ENCODE measurements at places on chromosomes 13 and 19.

DNA sequence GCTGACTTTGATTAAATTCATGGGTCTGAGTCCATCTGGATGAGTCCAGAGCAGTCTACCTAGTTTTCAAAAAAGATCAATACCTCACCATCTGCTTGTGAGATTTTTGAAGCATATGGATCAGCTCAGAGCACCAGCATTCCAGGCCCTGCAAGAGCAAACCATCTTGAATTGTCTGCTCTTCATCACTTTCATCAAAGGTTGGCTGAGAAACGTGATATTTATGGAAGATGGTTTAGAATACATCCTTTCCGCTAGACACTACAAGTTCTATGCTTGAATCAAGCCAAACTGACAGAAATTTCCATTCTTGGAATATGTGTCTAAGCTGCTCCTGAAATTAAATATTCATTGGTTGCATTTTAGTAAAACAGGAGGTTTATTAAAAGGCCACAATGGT, 190.3 kb downstream of the KCNRG start:
- no peak for DNase-seq

- DNase-seq: no peak
These were observed 9.3 kb upstream of the SYT5 start for GRCh38 chr19:55189403-55189835.

DNA sequence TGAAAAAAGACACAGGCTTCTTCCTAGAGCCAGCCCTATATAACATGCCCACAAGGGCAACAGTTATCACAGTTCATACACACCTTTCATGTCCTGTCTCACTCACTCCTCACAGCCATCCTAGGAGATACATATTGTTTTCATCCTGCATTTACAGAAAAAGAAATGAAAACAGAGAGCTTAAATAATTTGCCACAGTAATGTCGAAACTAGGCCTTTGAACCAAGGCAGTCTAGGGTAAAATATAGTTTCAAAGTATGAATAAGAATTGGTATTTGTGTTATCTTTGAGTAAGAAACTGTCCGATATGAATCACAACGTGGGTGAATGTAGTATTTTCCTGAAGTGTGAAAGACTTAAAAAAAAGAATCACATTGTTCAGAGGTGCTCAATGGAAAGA, 26.8 kb downstream of the CLDN10 start:
- no peak for DNase-seq

DNA sequence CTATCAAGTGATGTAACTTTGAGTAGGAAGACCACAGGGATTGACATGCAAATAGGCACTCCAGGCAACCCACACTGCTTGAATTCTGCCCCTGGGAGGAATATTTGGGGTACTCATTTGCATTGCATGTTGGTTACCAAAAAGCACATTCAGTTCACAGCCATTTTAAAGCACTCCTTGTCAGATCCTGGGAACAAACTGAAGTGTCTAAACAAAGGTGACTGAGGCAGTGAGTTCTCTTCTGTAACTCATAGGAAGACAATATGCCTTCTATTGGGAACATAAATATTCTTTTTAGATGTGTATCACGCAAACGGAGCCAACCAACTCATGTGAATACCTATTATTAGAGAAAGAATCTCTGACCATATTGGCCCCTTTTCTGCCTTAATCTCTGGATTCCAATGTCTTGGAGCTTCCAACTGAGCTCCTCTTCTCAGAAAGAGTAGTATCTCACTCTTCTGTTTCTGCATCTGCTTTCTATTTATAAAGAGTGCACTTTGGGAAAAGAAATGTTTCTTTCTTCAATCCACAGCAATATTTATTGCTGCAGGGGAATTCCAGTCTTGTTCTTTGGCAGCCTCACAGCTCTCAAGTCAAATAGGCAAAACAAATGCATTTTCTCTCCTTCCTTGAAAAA, 125.7 kb upstream of the NBEA start:
- no peak for DNase-seq

GRCh38 chr13:79228972-79229371, 177.1 kb downstream of the RBM26 start:
- DNase-seq: no peak

GRCh38 chr13:24922387-24922744, 158.4 kb downstream of the RNF17 start:
- no peak for DNase-seq

GRCh38 chr19:31980796-31981195, 364.6 kb upstream of the ZNF507 start:
- DNase-seq: no peak

DNA sequence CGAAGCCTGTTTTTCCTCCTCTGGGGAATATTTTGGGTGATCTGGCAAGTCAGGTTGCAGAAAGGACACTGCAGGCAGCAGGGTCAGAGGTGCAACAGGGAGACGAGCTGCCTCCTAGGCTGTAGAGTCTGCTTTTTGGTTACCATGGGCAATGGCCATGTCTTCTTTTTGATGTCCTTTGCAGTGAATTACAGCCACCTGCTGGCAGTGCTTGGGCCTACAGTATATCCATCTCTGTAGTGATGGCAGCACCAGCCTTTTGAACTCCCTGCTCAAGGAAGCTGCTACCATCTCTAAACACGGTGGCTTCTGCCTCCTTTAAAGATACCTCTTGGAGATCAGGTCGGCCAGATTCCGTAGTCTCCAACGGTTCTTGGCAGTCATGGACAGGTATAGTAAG, 73.9 kb downstream of the WTIP start:
- DNase-seq: no peak

DNA sequence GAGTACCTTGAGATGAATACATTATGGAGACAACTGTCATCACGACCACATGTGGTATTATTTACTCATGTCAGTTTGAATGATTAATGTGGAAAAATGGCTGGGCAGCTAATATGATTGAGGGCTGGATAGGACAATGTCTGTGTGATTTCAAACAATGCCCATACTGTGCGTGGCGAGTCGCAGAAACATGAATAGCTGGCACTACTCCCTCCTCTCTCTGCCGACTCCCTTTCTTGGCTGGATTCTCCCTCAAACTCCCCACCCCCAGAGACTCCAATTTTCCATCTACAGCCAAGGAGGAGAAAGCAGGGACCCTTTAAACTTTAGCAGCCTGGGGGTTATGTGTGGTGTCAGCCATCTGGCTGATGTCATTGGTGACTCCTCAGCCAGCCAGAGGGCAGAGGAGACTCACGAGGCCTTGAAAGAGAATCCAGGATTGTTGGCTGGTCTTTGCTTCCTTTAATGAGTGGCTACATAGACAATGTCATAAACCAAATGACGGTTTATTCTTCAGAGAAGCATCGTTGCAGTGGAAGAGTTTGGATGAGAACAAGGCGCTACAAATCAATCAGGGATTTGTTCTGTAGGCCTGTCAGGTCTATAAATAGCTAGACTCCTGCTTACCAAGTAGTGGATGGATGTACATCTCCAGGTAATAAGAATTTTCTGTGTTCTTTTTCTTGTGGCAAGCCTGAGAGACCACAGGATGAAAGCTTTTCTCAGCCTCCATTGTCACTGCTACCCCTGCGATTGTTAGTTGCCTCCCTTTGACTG, 165.6 kb downstream of the DLEU7 start:
- DNase-seq: no peak

DNA sequence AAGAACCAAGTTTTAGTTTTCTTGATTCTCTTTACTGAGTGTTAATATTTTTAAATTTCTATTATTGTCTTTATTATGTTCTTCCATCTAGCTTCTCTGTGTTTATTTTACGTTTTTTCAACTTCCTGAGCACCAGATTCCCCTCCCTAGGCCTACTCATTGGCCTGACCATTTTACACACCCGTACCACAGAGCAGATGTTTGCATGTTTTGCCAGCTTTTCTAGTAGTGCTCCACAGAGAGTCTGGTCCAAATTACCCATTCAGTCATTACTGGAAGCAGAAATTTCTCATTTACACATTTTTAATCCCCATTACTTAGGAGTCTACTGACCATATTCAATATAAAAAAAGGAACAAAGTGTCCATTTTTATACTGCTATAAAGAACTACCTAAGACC, 66.9 kb downstream of the ING1 start:
- DNase-seq: no peak

- DNase-seq: no peak
These were observed 920 bp upstream of the TIMM13 start for GRCh38 chr19:2428321-2428690.

GRCh38 chr19:8702350-8702749, 3.8 kb upstream of the ACTL9 start:
- DNase-seq: no peak

DNA sequence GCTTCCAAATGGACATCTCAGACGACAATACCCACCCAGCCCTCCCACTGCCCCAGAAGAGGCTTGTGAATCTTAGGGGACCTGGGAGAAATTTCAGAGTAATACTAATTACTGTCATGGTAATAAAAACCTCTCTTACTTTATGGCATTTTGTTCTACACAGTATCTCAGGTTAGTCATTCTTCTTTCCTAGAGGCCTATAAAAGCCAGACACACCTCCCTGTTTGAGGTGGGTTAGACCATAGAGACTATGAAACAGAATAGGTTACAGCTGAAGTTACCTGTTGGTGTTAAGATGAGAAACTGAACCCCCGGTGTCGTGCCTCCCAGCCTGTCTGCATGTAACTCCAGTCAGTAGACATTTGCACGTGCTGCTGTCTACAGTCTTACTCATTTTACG, 113.9 kb downstream of the SLC7A1 start:
- no peak for DNase-seq

DNA sequence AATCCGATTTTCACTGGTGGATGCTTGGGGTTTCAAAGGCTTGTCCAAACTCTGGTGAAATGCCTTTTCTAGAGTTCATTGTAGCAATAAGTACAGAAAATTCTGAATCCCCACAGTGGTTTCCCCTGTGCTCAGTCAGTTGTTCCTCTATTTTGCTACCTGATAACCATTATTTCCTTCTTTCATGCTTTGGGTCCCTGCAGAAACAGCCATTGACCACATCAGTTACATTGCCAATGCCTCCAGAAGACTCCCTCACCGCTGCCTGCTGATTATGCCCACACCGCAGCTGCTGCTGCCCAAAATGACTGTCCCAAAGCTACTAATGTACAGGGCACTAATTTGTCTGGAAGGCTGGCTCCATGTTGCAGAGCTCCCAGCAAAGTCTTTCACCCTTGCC, 517.3 kb downstream of the KLF12 start:
- no peak for DNase-seq

DNA sequence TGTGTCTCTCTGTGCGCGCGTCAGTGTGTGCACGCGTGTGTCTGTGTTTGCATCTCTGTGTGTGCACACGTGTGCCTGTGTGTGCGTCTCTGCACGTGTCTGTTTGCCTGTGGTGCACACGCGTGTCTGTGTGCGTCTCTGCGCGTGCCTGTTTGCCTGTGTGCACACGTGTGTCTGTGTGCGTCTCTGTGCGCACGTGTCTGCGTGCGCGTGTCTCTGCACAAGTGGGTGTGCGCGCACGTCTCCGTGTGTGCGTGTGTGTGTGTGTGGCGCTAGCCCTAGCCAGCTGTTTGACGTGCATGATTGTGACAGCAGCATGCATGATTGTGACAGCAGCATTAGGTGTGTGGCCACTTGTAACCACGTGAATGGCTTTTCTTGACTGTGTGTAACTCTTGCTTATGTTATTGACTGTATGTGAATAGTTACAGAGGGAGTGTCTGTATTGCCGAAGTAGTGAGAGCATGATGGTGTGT, 31.1 kb downstream of the ZNF146 start:
- no peak for DNase-seq

Data from memory B cell (primary cell).